Stimulated activated naive CD4-positive, alpha-beta T cell (primary cell): ENCODE measurements at places on chromosomes 5 and 9.

GRCh38 chr5:113520899-113521298 is 7.4 kb downstream of the YTHDC2 start:
- no peak for DNase-seq

DNA sequence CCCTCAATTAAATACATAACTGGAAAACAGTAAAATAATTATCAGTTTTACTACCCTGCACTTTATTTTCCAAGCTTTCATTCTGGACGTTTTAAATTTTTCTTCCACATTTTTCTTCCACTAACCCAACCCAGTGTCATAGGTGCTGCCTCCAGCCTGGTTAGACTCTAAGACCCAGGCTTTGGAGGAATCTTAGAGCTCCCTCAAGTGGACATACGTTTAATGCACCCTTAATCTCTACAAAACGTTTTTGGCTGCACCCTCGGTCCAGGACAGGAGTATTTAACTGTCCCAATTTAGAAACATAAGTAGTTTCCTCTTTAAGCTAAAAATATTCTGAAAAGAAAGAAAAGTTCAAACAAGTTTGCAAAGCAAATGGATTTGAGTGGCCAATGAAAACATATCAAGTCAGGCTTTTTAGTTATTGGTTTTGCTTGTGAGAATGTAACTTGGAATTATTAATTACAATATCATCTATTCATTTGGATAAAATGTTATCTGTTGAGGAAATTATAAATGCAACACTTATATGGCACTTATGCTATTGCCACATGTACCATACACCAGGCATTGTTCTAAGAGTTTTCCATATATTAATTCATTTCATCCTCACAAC is 38.9 kb downstream of the CDH6 start:
- DNase-seq = no peak

DNA sequence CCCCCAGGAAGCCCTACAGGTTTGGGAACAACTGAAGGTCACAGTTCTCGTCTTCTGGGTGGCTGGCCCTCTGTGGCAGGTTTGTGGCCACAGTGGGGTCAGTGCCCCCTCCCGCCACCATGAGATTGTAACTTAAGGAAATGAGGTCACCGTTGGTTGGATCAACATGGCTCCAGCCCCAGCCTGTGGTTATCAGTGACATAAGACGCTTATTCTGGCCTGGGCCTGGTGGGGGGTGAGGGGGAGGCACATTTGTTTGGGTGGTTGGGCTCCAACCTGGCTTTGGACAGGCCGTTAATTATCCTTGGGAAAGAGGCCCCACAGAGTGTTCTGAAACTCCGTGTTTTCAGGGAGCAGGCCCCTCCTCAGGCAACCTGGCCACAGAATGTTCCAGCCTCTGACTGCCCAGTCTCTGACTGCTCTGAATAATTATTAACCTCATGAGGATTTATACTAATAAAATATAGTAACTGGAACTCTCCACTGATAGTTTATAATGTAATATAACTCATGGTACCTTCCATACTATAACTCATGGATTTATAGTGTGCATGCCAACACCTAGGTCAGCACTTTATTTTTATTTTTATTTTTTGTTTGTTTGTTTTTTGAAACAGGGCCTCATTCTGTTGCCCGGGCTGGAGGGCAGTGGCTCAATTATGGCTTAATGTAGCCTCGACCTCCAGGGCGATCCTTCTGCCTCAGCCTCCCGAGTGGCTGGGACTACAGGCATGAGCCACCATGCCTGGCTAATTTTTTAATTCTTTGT is 58.0 kb upstream of the RPL26L1 start:
- DNase-seq = no peak

GRCh38 chr5:65366655-65367054 is 115.1 kb downstream of the ADAMTS6 start:
- no peak for DNase-seq

GRCh38 chr9:101514071-101514470 is 19.6 kb upstream of the RNF20 start:
- DNase-seq = no peak

DNA sequence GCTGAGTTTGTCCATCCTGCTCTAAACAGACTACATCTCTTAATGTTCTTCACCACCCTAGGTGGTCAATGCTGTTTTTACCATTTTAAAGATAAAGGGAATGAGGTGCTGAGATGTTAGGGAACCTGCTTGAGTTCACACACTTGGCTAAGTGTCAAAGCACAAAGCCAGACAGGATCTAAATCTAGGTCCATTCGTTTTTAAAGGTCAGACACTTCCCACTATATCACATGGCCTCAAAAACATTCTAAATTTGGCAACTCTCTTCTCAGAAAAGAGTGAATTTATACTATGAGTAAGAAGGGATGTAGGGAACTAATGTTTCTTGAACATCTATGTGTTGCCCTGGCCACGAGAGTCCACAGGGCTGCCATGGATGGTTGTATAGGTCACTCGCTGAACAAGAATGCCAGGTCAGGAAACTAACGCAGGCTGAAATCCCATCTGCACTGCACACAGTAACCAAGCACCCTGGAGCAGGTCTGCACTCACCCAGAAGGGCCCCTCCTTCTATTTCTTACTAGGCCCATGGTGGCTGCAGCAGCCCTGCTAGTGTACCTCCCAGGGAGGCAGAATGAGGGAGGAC is 213.0 kb downstream of the SPOCK1 start:
- no peak for DNase-seq

- DNase-seq = no peak
Observed at GRCh38 chr5:75526070-75526469, 14.4 kb downstream of the POLK start.

- DNase-seq = no peak
Observed at GRCh38 chr9:21558615-21559401, 76.7 kb upstream of the IFNE start.

- DNase-seq = no peak
Observed at GRCh38 chr5:110027527-110028322, 338.0 kb downstream of the MAN2A1 start.

DNA sequence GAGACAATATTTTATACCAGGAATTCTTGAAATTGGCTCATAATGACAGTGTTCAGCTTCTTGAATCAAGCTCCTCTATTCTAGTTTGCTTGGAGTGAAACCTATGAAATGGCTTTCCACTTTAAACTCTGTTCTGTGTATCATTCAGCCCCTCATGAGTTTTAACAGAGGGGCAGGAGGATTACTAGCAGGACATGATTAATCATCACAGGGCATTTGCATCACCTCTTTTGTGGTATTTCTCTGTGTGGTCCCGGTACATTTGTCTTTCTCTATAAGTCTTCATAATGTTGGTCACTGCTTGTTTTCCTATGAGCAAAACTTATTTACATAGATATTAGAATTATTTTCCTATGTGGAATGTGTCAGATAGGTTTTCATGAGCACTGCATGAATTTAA is 21.2 kb downstream of the CAST start:
- no peak for DNase-seq
